CD8-positive, alpha-beta memory T cell (primary cell): ENCODE measurements at places on chromosomes 11 and 22. TPM values are rescaled to one million over a fixed set of nuclear protein-coding genes. Genes with fewer than 3 reads are reported as not detected.

Gene SMTNL1
- not detected for total RNA-seq

Gene BACE1
- total RNA-seq, result 2.9 TPM

Gene CREBZF
- total RNA-seq, result 45.0 TPM

DNA sequence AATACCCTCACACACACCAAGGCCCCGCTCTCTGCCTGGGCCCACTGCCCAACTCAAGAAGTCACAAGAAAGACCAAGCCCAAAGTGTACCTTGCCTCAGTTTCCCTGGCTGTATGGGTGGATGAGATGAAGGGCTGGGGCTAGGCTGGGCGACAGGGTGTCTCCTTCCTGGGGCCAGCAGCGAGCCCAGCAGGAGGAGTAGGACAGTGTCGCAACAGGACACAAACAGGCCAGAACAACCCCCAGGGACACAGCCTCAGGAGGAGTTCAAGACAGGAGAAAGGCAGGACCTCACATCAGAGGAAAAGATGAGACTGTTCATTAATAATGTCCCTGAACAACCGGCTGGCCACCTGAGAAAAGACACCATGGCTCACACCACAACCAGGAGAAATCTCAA lies 13.3 kb downstream of the CSNK1E start:
- peaks cover 18% of the 10 kb centered on the region for H3K36me3 ChIP-seq
- DNase-seq, result no peak
- H3K27me3 ChIP-seq, result no peaks in the 10 kb centered on the region
- H3K27ac ChIP-seq, result no peak overlapping the region
- H3K4me3 ChIP-seq, result no peak overlapping the region

- H3K4me1 ChIP-seq, result peaks cover 2% of the 10 kb centered on the region
- no peak overlapping the region for H3K27ac ChIP-seq
- no peaks in the 10 kb centered on the region for H3K36me3 ChIP-seq
- H3K4me3 ChIP-seq, result no peak overlapping the region
- no peak for DNase-seq
These were observed 197.1 kb downstream of the CTTN start for GRCh38 chr11:70595452-70595851.

GRCh38 chr11:2747248-2748027 lies 47.6 kb upstream of the KCNQ1OT1 start:
- no peak overlapping the region for H3K27ac ChIP-seq
- no peaks in the 10 kb centered on the region for H3K4me1 ChIP-seq
- DNase-seq, result no peak
- H3K27me3 ChIP-seq, result no peaks in the 10 kb centered on the region

GRCh38 chr11:132312701-132313111 lies 942.3 kb downstream of the NTM start:
- H3K27ac ChIP-seq, result no peak overlapping the region
- DNase-seq, result no peak
- H3K27me3 ChIP-seq, result no peaks in the 10 kb centered on the region
- H3K36me3 ChIP-seq, result no peaks in the 10 kb centered on the region
- H3K4me1 ChIP-seq, result no peaks in the 10 kb centered on the region
- H3K4me3 ChIP-seq, result no peak overlapping the region

- H3K4me3 ChIP-seq, result no peak overlapping the region
- H3K27me3 ChIP-seq, result peaks cover 28% of the 10 kb centered on the region
- no peak for DNase-seq
- H3K27ac ChIP-seq, result no peak overlapping the region
These were observed 66.4 kb downstream of the ZNRF3 start for GRCh38 chr22:28949788-28950187.
